ENCODE measurements at places on chromosomes 12 and 14.

DNA sequence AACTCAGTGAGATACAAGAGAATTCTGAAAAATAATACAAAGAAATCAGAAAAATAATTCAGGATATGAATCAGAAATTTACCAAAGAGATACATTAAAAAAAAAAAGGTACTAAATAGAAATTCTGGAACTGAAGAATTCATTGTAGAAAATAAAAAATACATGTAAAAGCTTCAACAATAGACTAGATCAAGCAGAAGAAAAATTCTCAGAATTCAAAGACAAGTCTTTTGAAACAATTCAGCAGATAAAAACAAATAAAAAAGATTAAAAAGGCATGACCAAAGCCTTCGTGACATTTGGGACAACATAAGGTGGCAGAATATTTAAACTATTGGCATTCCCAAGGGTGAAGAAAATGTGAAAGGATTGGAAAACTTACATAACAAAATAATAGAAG, 133.1 kb upstream of the CNOT2 start:
- DNase-seq, result no peak

- DNase-seq, result no peak
Observed at GRCh38 chr14:22520796-22521195, 68.2 kb downstream of the DAD1 start.

DNA sequence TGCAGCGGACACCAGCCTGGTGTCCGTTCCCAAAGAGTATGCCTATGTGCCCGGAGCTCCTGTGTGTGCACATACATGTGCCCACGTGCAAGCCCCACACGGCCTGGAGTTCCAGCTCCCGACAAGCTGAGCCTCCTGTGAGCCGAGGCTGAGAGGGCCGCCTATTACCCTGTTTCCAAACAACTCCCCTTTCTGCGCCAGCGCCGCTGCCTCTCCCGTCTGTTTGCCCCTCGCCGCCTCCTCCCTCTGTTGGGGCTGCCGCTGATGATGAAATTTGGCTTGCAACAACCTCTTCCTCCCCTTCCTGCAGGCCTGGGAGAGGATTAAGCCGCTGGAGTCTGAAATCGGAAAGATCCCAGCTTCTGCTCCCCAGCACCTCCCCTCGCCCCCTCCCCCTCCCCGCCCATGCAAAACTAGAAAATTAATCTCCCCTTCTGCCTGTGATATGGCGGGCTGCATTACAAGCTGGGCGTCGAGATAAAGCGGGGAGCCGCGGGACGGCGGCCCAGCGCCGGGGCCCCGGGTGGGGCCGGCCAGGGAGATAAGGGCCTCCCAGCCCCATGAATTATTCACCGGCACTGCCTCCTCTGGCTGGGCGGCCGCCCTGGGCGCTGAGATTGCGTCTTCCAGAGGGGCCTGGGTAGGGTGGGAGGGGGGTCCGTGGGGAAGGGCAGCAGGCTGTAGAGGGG, 6.8 kb upstream of the ASIC1 start:
- DNase-seq, result no peak

GRCh38 chr12:11805680-11806079, 156.2 kb downstream of the ETV6 start:
- DNase-seq, result no peak

DNA sequence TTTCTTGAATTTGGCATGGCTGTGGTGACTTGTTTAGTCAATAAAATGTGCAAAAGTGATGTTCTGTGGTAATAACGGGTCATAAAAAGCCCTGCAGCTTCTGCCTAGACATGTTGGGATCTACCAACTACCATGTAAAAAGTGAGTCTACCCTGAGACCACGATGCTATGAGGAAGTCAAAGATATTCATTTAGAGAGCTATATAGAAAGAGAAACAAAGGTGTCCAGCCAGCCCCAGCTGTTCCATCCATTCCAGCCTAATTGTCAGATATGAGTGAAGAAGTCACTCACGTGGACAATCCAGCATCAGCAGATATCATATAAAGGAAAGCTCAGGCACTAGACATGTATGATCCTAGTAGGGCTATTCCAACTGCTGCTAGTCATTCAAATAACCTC, 117.2 kb upstream of the SSTR1 start:
- no peak for DNase-seq

GRCh38 chr14:70018713-70019211, 139.5 kb downstream of the SMOC1 start:
- no peak for DNase-seq

DNA sequence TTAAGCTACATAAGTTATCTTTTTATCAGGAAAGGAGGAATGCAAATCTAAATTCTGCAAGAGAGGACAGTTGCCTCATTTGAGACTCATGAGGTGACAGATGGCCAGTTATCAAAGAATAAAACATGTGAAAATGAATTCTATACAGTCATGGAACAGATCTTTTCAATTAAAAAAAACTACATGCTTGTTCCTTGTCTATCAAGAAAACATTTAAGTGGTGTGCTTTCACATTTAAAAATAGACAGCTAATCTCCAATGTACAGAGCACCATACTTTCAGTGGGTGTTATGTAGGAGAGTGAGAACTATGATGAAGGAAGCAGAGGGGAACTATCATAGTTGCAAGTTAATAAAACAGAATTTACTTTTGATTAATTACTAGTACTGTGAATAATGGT, 76.7 kb upstream of the TTC7B start:
- DNase-seq, result no peak

GRCh38 chr12:117035287-117035686, 63.9 kb downstream of the TESC start:
- DNase-seq, result no peak

DNA sequence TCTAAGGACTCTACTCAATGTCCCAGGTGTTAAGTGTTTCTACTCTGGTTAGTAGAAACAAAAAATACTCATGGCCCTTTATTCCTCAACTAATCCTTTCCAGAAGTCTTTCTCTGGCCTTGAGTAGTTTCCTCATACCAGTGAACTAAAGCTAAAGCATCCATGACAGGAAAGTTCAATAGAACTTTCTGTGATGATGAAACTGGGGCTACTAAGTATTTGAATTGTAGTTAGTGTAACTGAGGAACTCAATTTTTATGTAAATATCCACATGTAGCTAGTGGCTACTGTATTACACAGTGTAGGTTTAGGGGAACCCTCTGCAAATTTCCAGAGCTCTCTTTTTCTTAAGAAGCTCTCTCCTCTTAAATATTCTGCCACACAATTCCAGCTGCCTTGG, 63.7 kb downstream of the R3HDM2 start:
- no peak for DNase-seq

DNA sequence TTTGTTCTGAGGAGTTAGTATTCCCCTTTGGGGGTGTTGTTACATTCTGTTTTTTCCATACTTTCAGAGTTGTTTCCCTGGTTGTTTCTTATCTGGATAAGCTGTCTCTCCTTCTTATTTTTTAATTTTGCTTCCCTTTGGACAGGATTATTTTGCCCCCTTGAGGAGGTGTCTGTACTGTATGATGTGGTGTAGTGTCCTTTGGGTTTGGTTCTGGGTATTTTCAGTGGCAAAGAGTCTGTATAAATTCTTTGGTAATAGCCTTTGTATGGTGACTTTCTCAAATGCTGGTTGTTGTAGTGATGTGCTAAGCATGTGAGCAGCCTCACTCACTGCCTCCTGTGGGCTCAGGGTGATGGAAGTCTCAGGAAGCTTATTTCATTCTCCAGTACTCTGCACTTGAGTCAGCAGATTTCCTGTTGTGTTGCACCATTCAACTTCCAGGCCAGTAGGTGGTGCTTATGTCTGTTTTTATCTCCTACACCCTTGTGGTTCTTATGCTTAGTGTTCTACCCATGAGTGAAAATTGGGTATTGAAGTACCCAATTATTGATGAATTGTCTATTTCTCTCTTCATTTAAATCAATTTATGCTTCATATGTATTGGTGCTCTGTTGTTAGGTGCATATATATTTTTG, 103.3 kb upstream of the PMCH start:
- no peak for DNase-seq

DNA sequence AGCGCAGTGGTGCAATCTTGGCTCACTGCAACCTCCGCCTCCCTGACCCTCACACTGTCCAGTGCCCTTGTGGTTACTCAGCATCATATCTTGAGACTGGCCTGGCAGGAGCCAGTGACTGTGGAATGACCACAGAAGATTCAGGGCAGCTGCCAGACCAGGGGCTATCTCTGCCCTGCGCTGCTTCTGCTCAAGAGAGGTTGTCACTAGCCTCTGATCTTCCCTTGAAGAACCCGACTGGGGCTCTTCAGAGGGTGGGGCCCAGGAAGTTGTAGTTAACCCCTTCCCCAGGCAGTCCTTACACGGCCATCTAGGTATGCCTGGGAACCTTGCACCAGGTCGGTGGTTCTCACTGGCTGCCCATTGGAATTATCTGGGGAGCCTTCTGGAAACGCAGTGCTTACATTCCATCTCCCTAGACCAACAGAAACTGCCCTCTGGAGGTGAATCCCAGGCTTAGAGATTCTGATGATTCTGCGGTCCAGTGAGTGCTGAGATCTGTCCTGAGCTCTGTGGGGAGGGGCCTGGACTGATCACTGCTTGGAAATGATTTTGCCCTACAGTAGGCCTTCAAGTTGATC, 41.4 kb downstream of the PLEKHG3 start:
- no peak for DNase-seq

DNA sequence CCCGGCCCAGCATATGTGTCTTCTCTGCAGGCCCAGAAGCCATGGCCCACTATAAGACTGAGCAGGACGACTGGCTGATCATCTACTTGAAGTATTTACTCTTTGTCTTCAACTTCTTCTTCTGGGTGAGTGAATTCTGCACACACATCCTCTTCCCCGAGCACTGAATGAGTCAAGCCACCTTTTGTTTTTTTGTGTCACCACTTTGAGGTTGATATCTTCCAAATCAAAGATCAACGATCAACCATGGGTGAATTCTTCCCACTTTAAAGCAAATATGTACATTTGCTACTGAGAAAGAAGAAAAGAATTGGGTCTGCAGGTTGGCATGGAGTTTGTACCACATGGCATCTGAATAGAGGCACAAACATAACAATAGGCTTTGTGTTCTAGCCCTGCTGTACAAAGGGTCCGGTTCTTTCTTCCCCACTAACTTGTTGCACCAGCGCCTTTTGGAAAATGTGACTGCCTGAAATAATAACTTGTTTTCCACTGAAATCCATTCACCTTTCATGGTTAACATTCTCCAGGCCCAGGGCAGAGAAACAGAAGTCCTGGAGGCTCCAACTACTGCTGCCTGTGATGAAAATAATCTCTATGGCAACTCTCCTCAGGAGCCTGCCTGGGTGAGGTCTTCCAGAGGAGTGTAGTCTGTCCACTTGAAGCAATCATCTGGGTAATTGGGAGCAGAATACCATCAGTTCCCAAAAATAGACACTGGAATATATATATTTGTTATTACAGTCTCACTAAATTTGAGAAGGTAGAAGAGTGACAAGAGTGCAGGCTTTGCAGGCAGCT, 27.6 kb downstream of the TSPAN11 start:
- DNase-seq, result no peak

- no peak for DNase-seq
Observed at GRCh38 chr12:42235426-42235825, 2.6 kb downstream of the YAF2 start.

GRCh38 chr12:1171657-1172408, 180.8 kb downstream of the ERC1 start:
- no peak for DNase-seq

DNA sequence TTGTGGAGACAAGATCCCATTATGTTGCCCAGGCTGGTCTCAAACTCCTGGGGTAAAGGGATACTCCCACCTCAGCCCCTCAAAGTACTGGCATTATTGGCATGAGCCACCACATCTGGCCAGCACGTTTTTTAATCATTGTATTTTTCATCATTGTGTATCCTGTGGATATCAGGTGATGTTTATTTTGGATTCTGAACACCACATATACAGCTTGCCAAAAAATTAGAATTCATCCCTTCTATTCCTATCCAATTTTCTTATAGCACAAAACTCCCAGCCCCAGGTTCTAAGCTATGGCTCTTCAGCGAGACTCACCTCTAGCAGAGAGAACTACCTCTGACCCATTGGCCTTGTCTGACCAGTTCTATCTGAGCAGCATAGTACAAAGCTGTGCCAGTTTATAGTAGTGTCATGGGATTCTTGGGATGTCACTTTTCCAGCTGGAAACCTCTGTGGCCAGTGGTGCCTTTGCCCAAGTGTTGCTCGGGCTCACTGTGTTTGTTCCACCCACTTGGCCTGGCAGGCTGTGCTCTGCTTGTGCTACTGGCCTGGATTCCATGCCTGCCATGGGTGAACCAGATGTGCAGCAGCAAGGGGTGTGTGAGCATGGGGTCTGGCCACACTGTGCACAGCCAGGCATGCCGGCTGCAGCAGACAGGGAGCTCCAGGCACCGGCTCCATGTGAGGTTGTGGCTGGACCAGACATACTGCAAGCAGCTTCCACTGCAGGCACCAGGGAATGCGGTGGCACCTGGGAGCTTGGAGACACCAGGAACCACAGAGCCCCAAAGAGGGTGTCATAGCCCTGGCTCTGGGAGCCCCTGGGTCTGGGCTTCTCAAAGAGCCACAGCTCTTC, 37.2 kb downstream of the TIMELESS start:
- DNase-seq, result no peak
